NB4 (cell line): ENCODE measurements at places on chromosomes 2 and 18.

DNA sequence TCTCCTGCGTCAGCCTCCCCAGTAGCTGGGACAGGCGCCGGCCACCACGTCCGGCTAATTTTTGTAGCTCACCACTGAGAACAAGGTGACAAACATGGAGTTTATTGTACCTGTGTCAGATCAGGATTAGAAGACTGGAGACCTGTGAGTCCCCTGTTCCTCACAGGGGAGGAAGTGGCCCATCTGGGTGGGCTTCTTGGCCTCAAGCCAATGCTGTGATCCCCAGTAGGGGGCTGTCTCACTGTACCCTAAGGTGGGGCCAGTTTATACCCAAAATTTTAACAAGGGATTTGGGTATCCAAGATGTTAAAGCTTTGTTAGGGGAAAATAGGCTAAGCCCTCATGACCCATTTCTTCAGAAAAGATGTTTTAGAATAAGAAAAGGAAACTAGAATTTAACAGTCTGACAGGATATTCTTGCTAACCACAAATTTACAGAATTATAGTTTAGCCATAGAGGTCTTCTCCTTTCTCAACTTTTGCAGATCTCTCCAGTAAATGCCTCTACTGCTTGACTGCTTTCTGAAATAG is 16.3 kb downstream of the PCBP1 start:
- DNase-seq: peak; percentile 31

DNA sequence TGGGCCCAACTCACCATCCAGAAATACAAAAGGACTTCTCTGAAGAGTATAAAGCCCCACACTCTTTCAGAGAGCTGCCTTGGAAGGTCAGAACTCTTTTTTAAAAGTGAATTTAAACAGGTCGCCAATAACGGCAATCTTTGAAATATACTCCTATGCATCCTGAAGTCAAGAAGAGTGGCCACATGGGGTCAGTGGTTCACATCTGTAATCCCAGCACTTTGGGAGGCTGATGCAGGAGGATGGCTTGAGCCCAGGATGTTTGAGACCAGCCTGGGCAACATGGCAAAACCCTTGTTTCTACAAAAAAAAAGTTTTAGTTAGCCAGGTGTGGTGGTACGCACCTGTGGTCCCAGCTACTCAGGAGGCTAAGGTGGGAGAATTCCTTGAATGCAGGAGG is 68.1 kb upstream of the FZD7 start:
- DNase-seq: peak; percentile 26

- no peak for DNase-seq
Observed at GRCh38 chr2:100033976-100034375, 108.4 kb downstream of the AFF3 start.

- no peak for DNase-seq
Observed at GRCh38 chr18:36772241-36772723, 56.5 kb downstream of the TPGS2 start.

- DNase-seq: peak; percentile 83
Observed at GRCh38 chr2:134399096-134399495, 145.2 kb downstream of the MGAT5 start.

- no peak for DNase-seq
Observed at GRCh38 chr2:66435549-66435875, 587 bp downstream of the MEIS1 start.

DNA sequence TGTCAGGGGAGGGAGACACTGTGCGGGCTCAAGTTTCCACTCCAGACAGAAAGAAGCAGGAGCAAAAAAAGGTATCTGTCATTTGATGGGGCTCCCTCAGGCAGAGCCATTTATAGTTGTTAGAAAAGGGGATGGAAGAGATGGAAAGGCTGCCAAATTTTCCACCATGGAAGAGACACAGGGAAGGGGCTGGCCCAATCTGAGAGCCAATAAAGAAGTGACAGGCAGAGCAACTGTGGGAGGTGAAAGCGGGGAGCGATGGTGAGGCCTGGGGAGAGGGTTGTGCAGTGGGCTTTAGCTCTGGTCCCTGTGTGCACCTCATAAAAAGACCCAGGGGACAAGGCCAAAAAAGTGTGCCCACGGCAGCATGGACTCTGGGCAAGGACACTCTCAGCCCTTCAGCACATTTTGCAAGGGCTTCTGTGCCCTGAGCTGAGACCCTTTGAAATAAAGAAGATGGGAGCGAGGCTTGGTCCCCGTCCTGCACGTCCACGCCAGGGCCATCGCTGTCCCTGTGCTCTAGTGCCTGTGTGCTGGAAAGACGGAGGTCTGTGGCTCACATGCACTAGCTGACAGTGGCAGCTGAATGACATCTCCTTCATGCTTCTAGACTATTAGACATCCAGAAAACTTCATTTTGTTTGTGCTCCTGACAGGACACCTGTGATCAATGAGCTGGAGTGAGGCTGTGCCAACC is 456.7 kb upstream of the HS6ST1 start:
- DNase-seq: no peak

DNA sequence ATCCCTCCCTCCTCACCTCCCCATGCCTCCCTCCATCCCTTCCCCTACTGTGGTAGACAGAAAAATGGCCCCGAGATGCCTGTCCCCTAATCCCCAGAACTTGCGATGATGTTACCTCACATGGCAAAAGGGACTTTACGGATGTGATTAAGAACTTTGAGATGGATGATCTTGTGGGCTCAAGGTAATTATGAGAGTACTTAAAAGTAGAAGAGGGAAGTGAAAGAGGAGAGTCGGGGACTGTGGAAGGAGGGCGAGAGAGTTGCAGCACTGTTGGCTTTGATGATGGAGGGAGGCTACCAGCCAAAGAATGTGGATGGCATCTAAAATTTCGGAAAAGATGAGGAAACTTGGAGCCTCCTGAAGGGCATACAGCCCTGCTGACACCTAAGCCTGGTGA is 66.5 kb downstream of the AGAP1 start:
- no peak for DNase-seq

- no peak for DNase-seq
Observed at GRCh38 chr2:20450201-20450999, 3.5 kb downstream of the RHOB start.

GRCh38 chr2:15993232-15993610 is 52.9 kb downstream of the MYCN start:
- no peak for DNase-seq

GRCh38 chr2:45029215-45029614 is 20.0 kb upstream of the SIX2 start:
- DNase-seq: no peak

- no peak for DNase-seq
Observed at GRCh38 chr18:23877371-23877770, 137.2 kb upstream of the TTC39C start.

DNA sequence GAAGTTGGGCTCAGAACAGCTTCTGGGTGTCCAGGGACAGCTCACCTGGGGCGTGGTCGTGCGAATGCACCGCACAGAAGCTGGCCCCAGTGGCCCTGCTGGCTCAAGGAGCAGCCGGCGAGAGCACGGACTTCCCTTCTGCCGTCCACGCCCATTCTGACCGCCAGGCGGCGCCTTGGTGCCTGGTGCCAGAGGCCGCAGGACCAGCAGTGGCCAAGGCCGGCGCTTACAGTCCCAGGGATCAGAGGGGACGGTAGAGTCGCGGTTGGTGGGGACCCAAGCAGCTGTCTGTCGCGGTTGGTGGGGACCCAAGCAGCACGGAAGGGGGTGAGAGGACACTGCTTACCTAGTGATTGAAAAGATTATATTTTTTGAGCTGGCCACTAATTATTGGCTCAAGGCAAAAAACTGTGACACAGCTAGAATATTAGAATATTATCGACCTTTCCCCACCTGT is 25.7 kb downstream of the NPPC start:
- DNase-seq: peak; percentile 86

DNA sequence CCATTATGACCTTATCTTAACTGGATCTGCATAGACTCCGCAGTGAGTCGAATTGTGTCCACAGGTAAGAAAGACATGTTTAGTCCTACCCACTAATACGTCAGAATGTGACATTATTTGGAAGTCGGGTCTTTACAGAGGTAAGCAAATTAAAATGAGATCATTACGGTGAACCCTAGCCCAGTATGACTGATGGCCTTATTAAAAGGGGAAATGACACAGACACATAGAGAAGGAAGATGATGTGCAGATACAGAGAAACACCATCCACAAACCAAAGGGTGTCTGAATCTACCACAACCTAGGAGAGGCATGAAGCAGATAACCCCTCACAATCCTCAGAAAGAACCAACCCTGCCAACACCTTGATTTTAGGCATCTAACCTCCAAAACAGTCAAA is 135.6 kb downstream of the GALNT1 start:
- no peak for DNase-seq

DNA sequence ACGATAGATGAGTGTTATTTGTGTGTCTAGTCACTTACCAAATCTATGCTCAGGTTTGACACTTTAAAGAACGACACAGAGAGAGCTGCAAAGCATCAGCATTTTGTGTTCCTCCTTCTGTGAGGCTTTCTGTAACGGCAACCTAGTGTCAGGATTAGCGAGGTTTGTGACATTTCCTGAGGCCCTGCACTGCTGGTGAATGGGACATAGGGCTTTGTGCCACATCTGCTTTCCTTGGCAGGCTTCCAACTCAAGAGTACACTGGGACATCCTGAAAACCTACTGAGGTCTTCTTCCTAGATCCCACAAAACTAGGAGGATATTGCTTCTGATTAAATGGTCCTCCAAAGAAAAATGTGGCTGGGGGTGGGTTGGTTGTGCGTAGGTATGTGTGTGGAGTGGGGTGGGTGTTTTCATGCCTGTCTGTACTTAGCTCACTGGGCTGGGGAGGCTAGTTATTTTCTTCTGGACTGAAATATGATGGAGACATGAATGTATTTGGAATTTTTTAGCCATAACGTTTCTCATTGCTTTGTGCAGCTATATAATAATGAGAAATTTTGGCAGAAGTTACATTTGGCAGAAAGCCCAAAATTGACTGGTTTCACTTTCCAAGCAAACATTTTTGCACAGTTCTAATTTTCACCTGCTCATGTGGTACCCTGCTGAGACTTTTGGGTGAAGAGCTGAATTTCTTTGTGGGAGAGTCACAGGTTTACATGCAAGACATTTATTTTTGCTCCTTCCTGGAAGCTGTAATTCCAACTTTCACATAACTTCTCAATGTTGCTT is 308.4 kb downstream of the XIRP2 start:
- no peak for DNase-seq

DNA sequence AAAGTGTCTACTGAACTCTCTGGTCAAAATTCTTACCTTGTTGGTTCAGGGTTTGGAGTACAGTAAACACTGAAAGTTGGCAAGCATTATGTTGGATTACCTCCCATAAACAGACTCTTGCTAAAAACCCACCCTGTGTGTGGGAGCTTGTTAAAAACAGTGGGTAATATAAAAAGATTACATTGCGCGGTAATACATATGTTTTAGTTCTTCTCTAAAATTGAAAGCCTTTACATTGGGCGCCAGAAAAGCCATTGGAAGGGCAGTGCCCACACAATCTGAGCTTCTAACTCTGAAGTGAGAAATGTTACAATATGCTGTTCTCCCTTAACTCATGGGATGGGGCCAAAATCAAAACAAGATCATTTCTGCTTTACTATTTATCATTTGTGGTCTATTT is 510.7 kb downstream of the CNTNAP5 start:
- DNase-seq: no peak

DNA sequence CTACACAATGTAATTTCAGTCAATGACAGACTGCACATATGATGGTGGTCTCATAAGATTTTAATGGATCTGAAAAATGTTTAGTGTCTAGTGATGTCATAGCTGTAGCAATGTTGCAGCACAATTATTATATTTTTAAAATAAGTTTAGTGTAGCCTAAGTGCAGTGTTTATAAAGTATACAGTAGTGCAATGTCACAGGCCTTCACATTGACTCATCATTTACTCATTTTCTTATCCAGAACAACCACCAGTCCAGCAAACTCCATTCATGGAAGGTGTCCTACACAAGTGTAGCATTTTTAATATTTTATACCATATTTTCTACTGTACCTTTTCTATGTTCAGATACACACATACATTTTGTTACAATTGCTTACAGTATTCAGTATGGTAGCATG is 663.1 kb downstream of the ERBB4 start:
- DNase-seq: no peak

GRCh38 chr2:62803961-62804360 is 98.4 kb downstream of the EHBP1 start:
- no peak for DNase-seq

DNA sequence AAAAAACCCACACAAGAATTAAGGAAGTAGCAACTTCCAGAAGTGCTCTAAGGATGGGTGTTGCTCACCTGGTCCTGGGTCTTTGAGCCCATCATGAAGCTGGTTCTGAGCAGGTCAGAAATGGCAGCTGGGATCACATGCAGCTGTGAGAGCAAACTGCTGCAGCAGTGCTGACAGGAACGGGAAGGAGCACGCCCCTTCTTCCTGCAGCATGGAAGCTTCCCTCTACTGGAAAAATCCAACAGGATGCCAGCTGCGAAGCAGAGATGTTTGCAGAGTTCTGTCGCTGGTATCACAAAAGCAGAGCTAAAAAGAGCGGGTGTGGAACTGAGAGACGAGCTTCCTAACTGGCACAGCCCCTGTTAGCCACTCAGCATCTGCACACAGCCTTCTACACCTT is 33.7 kb downstream of the EIF4E2 start:
- DNase-seq: no peak

- no peak for DNase-seq
Observed at GRCh38 chr2:198788676-198789075, 669.1 kb downstream of the SATB2 start.

DNA sequence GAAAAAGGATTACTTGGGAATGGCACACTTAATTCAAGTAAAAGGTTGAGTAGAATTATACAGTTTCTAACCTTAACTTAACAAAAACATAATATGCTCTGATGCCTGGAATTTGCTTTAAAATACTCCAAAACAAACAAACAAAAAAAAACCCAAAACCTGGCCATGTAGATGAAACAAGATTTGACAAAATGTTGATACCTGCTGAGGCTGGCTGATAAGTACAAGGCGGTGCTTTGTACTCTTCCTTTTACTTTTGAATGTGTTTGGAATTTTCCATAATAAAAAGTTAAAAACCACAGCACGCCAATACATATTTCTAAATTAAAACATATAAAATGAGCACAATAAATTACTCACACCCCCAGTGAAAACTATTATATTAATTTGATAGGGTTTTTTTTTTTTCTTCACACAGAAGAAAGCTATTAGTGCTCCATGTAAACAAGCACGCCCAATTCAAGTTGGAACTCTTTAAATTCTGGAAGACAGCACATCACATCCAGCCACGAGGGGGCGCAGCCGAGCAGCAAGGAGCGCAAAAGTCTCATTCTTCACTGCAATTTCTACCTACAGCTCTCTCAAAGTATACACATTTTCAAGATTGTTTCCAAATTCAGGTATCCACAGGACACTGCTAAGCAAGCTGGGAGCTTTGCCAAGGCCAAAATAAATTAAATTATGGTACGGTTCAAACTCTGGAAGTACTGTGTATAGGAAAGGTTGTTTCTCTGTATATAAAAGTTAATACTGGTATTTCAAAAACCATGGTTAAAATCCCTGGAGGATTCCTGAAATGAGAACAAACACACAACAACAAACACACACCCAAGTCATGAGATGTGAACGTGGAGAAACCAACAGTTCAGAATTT is 7.5 kb downstream of the SERTAD2 start:
- DNase-seq: peak; percentile 89

GRCh38 chr2:179939259-179939658 is 67.8 kb downstream of the CWC22 start:
- no peak for DNase-seq
